ENCODE measurements at places on chromosomes 4 and X. TPM values are rescaled to one million over a fixed set of nuclear protein-coding genes. Genes with fewer than 3 reads are reported as not detected.

DNA sequence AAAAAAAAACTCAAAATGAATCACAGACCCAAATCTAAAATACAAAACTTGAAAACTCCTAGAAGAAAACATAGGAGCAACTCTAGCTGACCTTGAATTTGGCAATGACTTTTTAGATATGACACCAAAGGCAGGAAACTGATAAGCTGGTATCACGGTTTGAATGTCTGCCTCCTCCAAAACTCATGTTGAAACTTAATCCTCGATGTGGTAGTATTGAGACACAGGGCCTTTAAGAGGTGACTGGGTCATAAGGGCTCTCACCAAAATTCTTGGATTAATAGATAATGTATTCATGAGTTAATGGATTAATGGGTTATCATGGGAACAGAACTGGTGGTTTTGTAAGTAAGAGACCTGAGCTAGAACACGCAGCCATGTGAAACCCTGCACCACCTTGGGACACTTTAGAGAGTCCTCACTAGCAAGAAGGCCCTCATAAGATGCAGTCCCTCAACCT, 40.5 kb downstream of the FRYL start:
- DNase-seq: no peak

- no peak for DNase-seq
Measured at GRCh38 chr4:78864405-78865024, 74.7 kb downstream of the PAQR3 start.

DNA sequence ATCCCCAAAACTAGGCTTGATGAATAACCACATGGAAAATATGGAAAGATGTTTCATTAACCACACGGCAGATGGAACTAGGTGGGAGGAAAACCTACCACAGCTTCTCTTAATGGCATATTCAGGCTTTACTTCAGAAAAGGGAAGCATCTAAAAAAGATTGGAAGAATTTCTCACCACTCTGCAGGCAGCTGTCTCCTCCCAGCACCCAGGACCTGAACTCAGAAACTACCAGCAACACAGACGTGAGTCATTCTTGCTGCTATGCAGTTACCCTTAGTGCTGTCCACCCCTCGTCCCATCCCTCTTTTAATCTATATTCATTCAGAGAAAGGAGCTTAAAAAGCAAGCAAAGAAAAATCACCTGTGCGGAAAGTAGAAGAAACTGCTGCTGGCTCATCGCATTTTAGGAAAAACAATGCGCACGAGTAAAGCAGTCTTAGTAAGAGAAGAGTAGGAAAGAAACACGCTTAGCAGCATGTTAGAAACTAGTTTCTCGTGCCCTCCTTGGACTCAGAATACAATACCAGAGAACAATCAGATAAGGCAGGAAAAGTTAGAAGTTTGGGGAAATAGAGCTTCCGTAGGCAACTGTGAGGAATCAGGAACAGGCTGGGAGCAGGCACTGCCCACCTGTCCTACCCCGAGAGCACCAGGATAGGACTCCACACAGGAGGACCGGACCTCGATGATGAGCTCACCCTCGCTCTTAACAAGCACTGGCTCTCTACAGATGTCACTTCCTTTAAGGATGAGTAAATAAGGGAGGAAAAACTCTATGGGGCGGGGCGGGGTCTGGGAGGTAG, 48.1 kb upstream of the ENPP6 start:
- no peak for DNase-seq

- DNase-seq: no peak
Measured at GRCh38 chrX:97539970-97540519, 656.3 kb downstream of the RPA4 start.

DNA sequence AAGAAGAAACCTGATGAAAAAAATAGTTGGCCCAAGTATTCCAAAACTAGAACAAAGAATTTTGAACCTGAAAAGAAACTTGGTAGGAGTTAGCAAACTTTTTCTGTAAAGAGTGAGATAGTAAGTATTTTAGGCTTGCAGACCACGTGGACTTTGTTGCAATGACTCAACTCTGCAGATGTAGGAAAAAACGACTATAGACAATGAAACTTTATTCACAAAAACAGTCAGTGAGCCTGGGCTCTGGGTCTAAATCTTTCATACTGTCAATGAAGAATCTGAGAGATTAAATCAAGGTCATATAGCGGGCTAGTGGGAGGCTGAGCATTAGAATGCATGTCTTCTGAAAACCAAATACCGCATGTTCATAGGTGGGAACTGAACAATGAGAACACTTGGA, 23.0 kb downstream of the SH3D19 start:
- DNase-seq: no peak

GRCh38 chr4:130092187-130093015, 996.4 kb downstream of the C4orf33 start:
- no peak for DNase-seq

- no peak for DNase-seq
Measured at GRCh38 chr4:6538575-6538974, 36.4 kb upstream of the MAN2B2 start.

GRCh38 chr4:81905971-81906370, 434.3 kb upstream of the RASGEF1B start:
- no peak for DNase-seq

Gene SORCS2
- 29.5 TPM for total RNA-seq

Gene DOK7
- total RNA-seq: 5.1 TPM

Gene SPATA18
- 3.9 TPM for total RNA-seq

Gene CYSLTR1
- total RNA-seq: 0.25 TPM

All from glutamatergic neuron (in vitro differentiated cells).